Neural crest cell (in vitro differentiated cells): ENCODE measurements at places on chromosomes 12 and 14. TPM values are rescaled to one million over a fixed set of nuclear protein-coding genes. Genes with fewer than 3 reads are reported as not detected.

Gene C12orf50
- total RNA-seq: 0.30 and 0.37 TPM in 2 replicates

Gene ACRBP
- total RNA-seq: 1.9 and 2.4 TPM in 2 replicates

Gene MYF5
- not detected in 2 replicates for total RNA-seq

Gene NACA
- total RNA-seq: 1,026 and 1,074 TPM in 2 replicates

Gene ZDHHC22
- 5.6 and 5.9 TPM in 2 replicates for total RNA-seq

Gene KRT83
- total RNA-seq: not detected in 2 replicates

Gene NTS
- total RNA-seq: 0.25 and 0.40 TPM in 2 replicates

Gene LPAR5
- total RNA-seq: not detected in 2 replicates

Gene MYF6
- not detected in 2 replicates for total RNA-seq

Gene SSTR1
- not detected in 2 replicates for total RNA-seq

Gene RHOJ
- total RNA-seq: 28.0 and 34.6 TPM in 2 replicates

Gene NFATC4
- 44.3 and 47.8 TPM in 2 replicates for total RNA-seq

DNA sequence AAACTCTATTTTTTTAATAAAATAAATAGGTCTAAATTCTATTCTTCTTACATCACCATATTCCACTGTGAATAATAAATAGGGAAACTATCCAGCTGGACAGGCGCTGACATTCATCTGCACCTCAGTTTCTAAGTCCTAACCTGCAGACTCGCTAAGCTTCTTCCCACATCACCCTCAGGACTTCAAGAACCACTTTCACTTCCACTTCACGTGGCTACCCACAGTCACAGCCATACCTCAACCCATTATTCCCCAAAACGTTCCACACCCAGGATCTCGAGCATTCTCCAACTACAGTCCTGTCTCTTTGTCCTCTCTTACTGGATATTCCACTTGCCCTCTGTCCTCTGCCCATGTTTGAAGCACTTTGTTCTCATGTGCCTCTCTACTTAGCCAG lies 71.1 kb downstream of the C2CD5 start:
- no peak overlapping the region for H3K27ac ChIP-seq
- H3K4me3 ChIP-seq: no peak overlapping the region
- H3K4me1 ChIP-seq: peaks cover 11% of the 10 kb centered on the region
- no peaks in the 10 kb centered on the region for H3K27me3 ChIP-seq
- no peak for DNase-seq
- H3K36me3 ChIP-seq: peaks cover 11% of the 10 kb centered on the region

- no peaks in the 10 kb centered on the region for H3K36me3 ChIP-seq
- H3K4me3 ChIP-seq: no peak overlapping the region
- H3K27me3 ChIP-seq: no peaks in the 10 kb centered on the region
- H3K27ac ChIP-seq: no peak overlapping the region
- peaks cover 9% of the 10 kb centered on the region for H3K4me1 ChIP-seq
These were observed 68.8 kb downstream of the SLC24A4 start for GRCh38 chr14:92391726-92392125.

- H3K36me3 ChIP-seq: peaks cover 10% of the 10 kb centered on the region
- no peak overlapping the region for H3K27ac ChIP-seq
- H3K27me3 ChIP-seq: no peaks in the 10 kb centered on the region
These were observed 122.7 kb downstream of the SSPN start for GRCh38 chr12:26317942-26318575.

GRCh38 chr14:61754627-61755381 lies 7.4 kb upstream of the SNAPC1 start:
- H3K27ac ChIP-seq: no peak overlapping the region
- peaks cover 2% of the 10 kb centered on the region for H3K27me3 ChIP-seq
- DNase-seq: no peak
- peaks cover 9% of the 10 kb centered on the region for H3K4me1 ChIP-seq
- no peak overlapping the region for H3K4me3 ChIP-seq

GRCh38 chr12:57229046-57229633 lies 371 bp upstream of the SHMT2 start:
- no peak for DNase-seq
- H3K27me3 ChIP-seq: peaks cover 49% of the 10 kb centered on the region
- peak overlapping the region; percentile 27 for H3K27ac ChIP-seq

DNA sequence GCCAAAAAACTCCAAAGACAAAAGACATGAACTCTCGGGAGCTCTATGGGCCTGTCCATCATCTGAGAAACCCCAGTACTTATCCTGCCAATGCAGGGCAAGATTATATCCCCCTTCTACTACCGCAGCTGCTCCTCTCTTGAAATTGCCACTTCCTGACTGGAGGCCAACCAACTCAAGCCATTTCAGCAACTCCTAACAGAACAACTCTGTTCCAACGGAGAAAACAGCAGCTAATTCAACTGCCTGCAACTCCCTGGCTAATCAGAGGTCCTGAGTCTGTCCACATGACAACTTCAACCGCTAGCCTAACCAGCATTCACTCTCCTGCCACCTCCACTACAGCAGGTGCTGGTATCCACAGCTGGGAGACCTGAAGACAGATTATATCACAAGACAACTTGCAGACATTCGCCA lies 24.1 kb downstream of the CEP83 start:
- no peak for DNase-seq
- H3K4me1 ChIP-seq: peaks cover 25% of the 10 kb centered on the region
- no peaks in the 10 kb centered on the region for H3K27me3 ChIP-seq
- no peak overlapping the region for H3K27ac ChIP-seq
- H3K36me3 ChIP-seq: peaks cover 34% of the 10 kb centered on the region

DNA sequence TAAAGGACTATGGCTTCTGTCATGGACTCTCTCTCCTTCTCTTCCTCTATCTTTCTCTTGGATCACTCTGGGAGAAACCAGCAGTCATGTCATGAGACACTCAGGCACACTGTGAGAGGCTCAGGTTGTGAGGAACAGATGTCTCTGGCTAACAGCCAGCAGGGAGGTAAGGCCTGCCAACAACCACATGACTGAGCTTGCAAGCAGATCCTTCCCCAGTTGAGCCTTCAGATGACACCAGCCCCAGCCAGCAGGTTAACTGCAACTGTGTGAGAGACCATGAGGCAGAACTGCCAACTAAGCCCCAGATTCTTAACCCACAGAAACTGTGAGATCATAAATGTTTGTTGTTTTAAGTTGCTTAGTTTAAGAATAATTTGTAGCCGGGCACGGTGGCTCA lies 90.6 kb downstream of the VCPKMT start:
- H3K36me3 ChIP-seq: no peaks in the 10 kb centered on the region
- H3K4me1 ChIP-seq: peaks cover 10% of the 10 kb centered on the region
- no peak overlapping the region for H3K27ac ChIP-seq

DNA sequence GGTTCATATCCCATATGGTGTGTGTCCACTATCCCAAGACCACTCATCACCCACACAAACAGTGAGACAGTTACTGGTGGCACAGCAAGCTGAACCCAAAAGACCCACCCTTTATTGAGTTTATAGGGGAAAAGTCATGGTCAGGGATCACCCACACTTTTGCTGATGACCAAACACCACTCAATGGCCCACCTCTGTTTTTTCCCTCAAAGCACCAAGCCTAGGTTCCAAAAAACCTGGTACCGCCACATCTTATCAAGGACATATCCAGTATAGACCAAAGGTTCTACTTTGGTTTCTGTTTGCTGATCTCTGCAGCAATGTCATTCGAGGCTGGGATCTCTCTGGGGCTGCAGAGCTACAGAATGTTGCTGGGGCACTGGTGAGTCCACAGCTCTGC lies 19.7 kb upstream of the OR6S1 start:
- H3K4me3 ChIP-seq: no peak overlapping the region
- no peaks in the 10 kb centered on the region for H3K4me1 ChIP-seq
- H3K36me3 ChIP-seq: no peaks in the 10 kb centered on the region
- H3K27ac ChIP-seq: no peak overlapping the region

GRCh38 chr12:104578453-104578852 lies 121.7 kb downstream of the CHST11 start:
- DNase-seq: no peak
- no peak overlapping the region for H3K27ac ChIP-seq
- no peaks in the 10 kb centered on the region for H3K27me3 ChIP-seq
- peaks cover 4% of the 10 kb centered on the region for H3K36me3 ChIP-seq
- no peak overlapping the region for H3K4me3 ChIP-seq

DNA sequence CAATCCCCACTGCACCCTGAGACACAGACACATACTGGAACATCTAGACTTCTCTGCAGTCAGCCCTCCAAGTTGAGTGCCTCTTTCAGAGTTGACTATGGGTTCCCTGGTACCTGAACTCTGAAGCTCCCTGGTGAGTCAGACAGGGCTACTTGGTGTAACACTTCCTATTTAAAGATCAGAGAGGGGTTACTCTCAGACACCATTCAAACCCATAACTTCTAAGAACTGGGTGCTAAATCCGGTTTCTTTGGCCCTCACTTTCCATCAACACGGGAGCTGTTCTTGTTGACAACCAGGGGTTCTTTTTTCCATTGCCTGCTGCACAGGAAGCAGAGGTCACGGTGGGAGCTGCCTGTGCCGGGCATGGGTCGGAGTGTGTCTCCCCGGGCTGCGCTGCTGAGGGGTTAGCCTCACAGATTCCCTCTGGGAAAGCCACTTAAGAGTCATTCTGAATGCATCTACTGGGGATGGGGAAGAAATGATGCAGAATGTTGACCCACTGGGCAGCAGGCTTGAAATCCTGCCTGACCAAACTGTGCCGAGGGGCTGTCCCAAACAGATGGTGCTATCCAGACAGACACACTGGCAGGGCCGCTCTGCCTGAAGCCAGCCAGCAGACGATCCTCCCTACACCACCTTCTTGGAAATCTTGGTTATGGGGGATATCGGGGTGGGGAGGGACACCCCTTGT lies 74.1 kb downstream of the PITPNM2 start:
- H3K4me1 ChIP-seq: peaks cover 29% of the 10 kb centered on the region
- H3K27ac ChIP-seq: no peak overlapping the region
- H3K36me3 ChIP-seq: no peaks in the 10 kb centered on the region
- no peaks in the 10 kb centered on the region for H3K27me3 ChIP-seq
- no peak overlapping the region for H3K4me3 ChIP-seq

GRCh38 chr12:97910559-97910958 lies 448.0 kb downstream of the RMST start:
- no peak overlapping the region for H3K4me3 ChIP-seq
- H3K27me3 ChIP-seq: no peaks in the 10 kb centered on the region
- H3K36me3 ChIP-seq: no peaks in the 10 kb centered on the region
- no peak overlapping the region for H3K27ac ChIP-seq
- H3K4me1 ChIP-seq: no peaks in the 10 kb centered on the region

DNA sequence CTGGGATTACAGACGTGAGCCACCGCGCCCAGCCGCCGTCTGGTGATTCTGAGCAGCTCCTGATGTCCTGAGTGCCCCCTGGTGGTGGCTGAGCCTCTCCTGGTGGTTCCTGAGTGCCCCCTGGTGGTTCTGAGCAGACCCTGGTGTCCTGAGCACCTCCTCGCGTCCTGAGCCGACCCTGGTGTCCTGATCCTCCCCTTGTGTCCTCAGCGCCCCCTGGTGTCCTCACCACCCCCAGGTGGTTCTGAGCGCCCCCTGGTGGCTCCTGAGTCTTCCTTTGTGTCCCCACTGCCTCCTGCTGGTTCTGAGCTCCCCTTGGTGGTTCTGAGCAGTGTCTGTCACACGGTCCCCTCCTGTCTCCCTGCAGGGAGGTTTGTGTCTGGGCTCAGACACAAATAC lies 1304.9 kb downstream of the TMEM121 start:
- H3K36me3 ChIP-seq: peaks cover 11% of the 10 kb centered on the region
- no peaks in the 10 kb centered on the region for H3K27me3 ChIP-seq
